ENCODE measurements at places on chromosomes 7 and 10. TPM values are rescaled to one million over a fixed set of nuclear protein-coding genes. Genes with fewer than 3 reads are reported as not detected.

The NPTX2 gene
- not detected for total RNA-seq

The KLF14 gene
- total RNA-seq = not detected

The TMEM178B gene
- not detected for total RNA-seq

The CALHM3 gene
- total RNA-seq = 0.30 TPM

The ACSL5 gene
- 55.6 TPM for total RNA-seq

The CTTNBP2 gene
- total RNA-seq = not detected

The ZP3 gene
- total RNA-seq = not detected

The LHPP gene
- 57.2 TPM for total RNA-seq

The LRRC18 gene
- total RNA-seq = not detected

The CFAP46 gene
- total RNA-seq = 1.5 TPM

The PLXNA4 gene
- total RNA-seq = 0.48 TPM

The ZNF488 gene
- not detected for total RNA-seq

The MET gene
- total RNA-seq = 158 TPM

The SMO gene
- 0.11 TPM for total RNA-seq

The SLC4A2 gene
- 113 TPM for total RNA-seq

The HECTD2 gene
- 0.22 TPM for total RNA-seq

The CCNY gene
- total RNA-seq = 25.3 TPM

The MRLN gene
- total RNA-seq = not detected

The PNLIPRP3 gene
- not detected for total RNA-seq

The FAM25G gene
- total RNA-seq = not detected

The PSD gene
- total RNA-seq = 0.61 TPM

The IFIT1B gene
- 0.78 TPM for total RNA-seq

The RAB19 gene
- total RNA-seq = not detected

The H2BK1 gene
- total RNA-seq = not detected

The KCND2 gene
- not detected for total RNA-seq

The SFRP4 gene
- total RNA-seq = not detected

The RARRES2 gene
- total RNA-seq = not detected

The HOXA9 gene
- total RNA-seq = not detected

The LIPA gene
- total RNA-seq = 14.5 TPM

The ZNF138 gene
- total RNA-seq = 27.2 TPM

The OR6V1 gene
- total RNA-seq = not detected

The MTG1 gene
- total RNA-seq = 26.9 TPM

The EPHB6 gene
- not detected for total RNA-seq

The PRF1 gene
- total RNA-seq = 0.26 TPM

The TMEM176B gene
- total RNA-seq = not detected

The CDK14 gene
- total RNA-seq = 100 TPM

The ZSCAN25 gene
- 12.3 TPM for total RNA-seq

The SEC23IP gene
- 32.0 TPM for total RNA-seq

The PODXL gene
- 1.5 TPM for total RNA-seq

The VIM gene
- 0.54 TPM for total RNA-seq

All from Karpas-422 (cell line).